NCI-H524 treated with DMSO at 0.1 percent for 48 hours (cell line): ENCODE measurements at places on chromosomes 13 and 19.

GRCh38 chr13:85521657-85522056 lies 277.6 kb downstream of the SLITRK6 start:
- no peak for DNase-seq

DNA sequence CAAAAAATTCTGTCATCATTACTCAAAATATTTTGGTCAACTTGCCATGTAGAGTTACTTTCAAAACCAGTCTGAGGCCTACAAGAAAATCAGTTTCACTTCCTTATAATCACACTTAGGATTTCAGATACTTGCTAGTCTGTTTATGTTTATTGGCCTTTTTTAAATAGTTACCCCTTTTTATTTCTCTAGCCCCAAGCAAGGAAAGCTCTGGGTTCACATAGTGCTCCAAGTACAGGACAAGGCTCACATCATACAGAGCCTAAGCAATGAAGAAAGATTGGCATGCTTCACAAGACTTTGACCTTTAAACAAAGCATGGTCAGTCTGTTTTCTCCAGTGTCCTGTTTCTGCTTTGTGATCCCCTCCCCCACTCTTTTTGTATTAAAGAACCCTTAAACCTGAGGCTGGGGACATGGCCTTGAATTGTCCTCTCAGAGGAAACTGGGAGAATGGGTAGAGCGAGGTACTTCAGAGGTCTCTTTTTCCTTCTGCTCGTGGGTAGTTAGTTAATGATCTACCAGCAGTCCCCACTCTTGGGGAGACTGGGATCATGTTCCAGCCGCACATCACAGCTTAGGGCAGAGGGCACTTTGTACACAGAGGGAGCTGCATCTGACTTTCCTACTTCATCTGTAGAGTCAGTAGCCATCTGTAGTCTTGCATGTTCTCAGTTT lies 30.7 kb downstream of the CEACAM1 start:
- no peak for DNase-seq

- no peak for DNase-seq
Measured at GRCh38 chr13:110298505-110299282, 8.3 kb downstream of the COL4A1 start.

DNA sequence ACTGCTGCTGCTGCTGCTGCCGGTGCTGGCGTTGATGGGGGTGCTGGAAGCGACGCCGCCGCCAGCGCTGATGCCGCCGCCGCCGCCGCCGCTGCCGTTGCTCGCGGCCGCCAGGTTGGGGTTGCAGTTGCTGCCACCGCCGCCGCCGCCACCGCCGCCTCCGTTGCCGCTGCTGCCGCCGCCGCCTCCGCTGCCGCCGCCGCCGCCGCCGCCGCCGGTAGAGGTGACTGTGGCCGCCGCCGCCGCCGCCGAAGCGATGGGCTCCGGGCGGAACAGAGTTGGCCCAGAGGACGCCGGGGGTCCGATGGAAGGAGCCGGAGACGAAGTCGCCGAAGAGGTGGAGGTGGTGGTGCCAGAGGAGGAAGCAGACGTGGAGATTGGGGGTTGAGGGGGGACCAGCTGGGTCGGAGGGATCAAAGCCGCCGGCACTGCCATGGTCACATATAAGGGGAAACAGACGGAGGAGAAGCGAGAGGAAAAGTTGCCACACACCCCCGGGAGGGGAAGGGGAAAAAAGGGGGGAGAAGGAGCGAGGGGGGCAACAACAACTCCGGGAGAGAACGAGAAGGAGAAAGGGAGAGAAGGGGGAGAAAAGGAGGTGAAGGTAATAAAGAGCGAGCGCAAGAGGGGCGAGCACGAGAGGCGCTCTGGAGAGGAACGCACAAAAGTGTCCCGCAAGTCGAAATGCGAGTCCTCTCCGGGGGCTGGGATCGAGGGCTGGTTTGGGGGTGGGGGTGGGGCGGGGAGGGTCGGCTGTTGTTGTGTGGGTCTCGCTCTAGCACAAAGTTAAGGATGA lies 471 bp downstream of the DACH1 start:
- DNase-seq = no peak

DNA sequence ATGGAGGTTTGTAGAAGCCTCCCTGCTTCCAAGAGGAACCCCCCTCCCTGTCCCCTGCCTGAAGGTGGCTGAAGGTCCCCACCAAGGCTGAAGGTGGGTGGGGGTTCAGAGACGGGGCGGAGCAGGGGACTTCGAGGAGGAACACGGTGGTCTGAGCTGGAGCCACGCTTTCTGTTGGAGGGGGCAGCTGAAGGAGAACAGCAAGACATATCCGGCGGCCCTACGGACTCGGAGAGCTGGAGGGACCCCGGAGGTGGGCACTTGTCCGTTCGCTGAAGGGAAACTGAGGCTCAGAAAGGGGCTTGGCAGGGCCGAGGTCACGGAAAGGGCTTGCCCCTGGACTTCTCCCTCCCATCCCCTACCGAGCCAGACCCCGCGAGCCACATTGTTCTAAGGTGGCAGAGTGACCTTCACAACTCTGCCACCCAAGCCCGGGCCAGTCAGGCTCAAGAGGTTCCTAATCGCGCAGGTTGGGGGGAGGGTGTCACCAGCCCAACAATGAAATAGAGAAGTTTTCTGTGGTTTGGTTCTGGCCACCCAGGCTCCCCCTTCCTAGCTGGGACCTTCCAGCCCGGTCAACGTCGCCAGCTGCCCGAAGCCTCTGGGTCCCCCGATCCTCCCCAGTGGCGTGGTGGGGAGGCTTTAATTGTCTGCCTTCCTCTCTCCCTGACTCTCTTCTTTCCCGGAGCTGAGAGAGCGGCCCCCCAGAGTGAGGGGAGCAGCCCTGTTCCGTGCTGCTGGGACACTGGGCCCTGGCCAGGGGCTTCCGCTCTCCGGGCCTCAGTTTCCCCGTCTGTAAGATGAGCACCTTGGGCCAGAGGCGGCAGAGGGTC lies 15.5 kb upstream of the KCNN1 start:
- no peak for DNase-seq

- no peak for DNase-seq
Measured at GRCh38 chr19:5152013-5152763, 183.3 kb downstream of the KDM4B start.
